ENCODE measurements at places on chromosomes 11 and 22.

- no peak for DNase-seq
Measured at GRCh38 chr11:579830-580601, 3.7 kb downstream of the PHRF1 start.

- DNase-seq, result no peak
Measured at GRCh38 chr11:64913171-64913727, 3.8 kb downstream of the ATG2A start.

DNA sequence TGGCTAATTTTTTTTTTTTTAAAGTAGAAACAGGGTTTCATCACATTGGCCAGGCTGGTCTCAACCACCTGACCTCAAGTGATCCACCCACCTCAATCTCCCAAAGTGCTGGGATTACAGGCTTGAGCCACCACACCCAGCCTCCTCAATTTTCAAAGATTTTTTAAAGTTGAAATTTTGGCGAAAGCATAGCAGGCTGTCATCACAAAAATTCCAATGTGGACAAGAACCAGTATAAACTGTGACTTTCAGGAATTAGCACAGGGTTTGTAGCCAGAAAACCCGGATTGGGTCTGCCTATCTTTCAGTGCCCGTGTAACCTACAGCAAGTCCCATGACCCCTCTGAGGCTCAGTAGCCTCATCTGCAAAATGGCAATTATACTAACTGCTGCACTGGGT, 80.2 kb downstream of the SGSM3 start:
- no peak for DNase-seq

DNA sequence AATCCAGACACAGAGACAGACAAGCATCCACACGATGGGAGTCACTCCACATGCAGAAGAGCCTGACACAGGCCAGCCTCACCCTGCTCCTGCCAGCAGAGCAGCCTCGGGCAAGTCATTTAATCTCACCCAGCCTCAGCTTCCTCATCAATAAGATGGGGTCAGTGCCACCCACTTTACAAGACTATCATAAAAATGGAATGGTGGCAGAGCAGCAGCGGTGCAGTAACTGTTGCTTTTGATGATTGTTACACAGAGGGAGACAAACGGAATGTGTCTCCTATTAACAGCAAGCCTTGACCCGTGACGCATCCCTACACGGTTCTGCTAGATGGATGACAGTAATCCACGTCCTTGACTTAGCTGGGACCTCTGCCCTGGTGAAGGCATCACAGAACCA, 26.0 kb upstream of the ARFGAP3 start:
- DNase-seq, result no peak

- no peak for DNase-seq
Measured at GRCh38 chr22:35561796-35562526, 21.3 kb downstream of the RASD2 start.

DNA sequence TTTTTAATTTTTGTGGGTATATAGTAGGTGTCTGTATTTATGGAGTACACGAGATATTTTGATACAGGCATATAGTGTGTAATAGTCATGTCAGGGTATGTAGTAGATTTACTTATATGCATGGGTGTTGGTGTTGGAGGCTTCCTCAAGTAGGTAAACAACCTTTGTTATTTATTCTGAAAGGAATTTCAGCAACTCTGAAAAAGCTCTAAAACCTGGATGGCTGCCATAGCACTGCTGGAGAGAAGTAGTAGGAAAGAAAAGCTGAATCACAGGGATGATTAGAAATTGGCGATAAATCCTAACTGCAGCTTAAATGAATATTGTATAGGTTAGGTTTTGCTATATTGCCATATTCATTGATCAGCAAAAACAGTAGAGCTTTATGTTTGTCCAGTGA, 44.4 kb upstream of the ST14 start:
- DNase-seq, result no peak

- no peak for DNase-seq
Measured at GRCh38 chr11:14529951-14530350, 9.8 kb upstream of the PSMA1 start.

DNA sequence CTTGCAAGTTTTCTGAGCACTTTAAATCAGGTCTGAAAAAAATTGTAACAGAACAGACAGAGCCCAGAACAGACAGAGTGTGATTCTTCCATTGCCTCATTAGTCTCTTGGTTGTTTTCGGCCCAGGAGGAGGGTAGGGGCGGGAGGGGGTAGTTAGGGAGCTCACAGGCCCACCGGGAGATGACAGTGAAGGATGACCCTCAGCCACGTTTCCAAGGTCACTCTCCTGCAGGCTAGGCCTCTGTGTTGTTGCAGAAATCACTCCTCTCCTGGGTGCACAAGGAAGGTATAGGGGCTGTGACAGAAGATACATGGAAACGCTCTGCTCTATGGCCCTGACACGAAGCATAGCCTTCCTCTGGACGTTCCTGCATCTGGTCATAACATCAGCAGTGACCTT, 69.3 kb downstream of the ABTB2 start:
- DNase-seq, result no peak

DNA sequence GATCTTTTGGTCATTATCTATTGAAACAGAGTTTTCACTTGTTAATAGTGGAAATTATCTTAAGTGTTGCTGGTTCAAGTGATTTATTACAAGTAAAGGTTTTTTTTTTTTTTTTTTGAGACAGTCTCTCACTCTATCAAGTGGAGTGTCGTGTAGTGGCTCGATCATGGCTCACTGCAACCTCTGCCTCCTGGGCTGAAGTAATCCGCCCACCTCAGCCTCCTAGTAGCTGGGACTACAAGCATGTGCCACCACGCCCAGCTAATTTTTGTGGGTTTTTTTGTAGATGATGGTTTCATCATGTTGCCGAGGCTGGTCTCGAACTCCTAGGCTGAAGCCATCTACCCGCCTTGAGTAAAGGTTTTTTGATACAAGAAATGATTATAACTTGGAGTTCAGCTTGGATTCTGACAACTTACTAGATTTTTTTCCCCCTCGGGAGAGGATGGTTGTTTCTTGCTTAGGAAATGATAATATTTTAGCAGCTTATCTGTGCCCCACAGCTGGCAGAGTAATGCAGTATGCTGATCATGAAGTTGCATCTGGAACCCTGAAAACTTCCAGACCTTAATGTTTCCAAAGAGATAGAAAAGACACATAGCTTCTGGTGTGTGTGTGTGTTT, 68.9 kb downstream of the MTMR3 start:
- DNase-seq, result peak; percentile 20

DNA sequence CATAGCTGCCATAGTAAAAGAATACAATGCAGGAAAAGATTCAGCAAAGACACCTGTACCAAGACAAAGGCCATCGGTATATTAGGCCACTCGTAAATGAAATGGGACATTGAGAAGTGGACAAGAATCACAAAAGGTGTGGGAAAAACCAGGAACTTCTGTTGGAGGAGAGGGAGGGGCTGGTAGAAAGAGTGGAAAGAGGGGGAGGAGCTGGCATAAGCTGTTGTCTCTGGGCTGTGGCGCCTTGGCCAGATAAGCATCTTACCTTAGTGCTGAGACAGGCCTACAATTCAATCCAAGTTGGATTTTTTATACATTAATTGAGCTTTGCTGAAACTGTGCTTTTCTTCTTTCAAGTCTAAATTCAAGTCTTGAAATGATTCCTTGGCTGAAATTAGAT, 37.1 kb downstream of the ZNF202 start:
- DNase-seq, result no peak

DNA sequence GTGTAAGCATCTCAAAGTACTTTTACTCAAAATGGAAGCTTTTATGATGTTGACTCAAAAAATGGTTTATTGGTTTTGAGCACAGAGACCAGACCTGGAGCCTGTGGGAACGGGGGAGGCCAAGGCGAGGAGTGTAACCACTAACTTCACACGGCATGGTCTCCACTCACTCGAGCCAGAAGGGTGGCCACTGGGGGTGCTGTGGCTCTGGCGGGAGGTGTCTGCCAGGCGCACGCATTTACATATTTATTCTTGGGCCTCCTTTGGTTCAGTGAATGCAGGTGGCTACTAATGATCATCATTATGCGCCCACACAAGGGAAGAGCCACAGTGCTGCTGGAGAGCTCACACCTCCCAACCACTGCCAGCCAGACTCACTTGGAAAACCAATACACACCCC, 64.6 kb downstream of the FLRT1 start:
- DNase-seq, result no peak

GRCh38 chr11:73275381-73275750, 3.2 kb downstream of the P2RY6 start:
- no peak for DNase-seq

DNA sequence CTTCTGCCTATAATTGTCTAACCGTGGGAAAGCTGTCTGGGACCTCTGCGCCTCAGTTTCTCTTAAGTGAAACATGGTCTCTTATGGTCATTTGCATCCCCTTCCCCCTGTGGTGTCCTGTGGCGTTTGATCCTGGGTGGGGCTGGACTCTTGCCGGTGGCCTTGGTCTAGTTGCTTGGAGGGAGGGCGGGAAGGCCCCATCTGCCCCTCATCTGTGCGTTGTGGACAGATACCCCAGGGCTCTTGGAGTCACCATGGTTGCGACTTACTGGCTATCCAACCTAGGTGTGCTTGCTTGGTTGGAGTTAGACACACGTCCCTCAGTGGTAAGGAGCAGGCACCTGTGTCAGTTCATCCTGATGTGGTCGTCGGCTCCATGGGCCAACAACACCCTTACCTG, 15.2 kb downstream of the SHANK3 start:
- DNase-seq, result no peak

DNA sequence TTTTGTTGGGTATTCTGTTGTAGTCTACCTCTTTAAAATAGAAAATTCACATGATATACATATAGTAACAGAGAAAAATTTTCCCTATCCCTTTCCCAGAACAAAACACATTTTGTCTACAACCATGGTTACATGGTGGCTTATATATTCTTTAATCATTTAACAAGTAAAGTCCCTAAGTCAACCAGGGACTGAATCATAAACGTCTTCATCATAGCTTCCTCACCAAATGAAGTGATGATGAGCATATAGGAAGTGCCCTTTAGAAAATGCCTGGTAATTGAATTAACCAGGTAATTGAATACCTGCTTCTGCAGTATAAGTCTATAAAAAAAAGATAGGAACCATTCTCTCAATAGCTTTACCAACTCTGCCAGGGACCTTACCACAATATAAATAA, 101.2 kb downstream of the APOL5 start:
- no peak for DNase-seq
